ENCODE measurements at places on chromosomes 11 and 22. TPM values are rescaled to one million over a fixed set of nuclear protein-coding genes. Genes with fewer than 3 reads are reported as not detected.

- DNase-seq = no peak
These were observed 6.6 kb downstream of the CTSD start for GRCh38 chr11:1756791-1757771.

GRCh38 chr11:6096417-6096816 lies 11.1 kb upstream of the OR56B4 start:
- DNase-seq = no peak

GRCh38 chr11:8294251-8294935 lies 30.7 kb upstream of the LMO1 start:
- no peak for DNase-seq

DNA sequence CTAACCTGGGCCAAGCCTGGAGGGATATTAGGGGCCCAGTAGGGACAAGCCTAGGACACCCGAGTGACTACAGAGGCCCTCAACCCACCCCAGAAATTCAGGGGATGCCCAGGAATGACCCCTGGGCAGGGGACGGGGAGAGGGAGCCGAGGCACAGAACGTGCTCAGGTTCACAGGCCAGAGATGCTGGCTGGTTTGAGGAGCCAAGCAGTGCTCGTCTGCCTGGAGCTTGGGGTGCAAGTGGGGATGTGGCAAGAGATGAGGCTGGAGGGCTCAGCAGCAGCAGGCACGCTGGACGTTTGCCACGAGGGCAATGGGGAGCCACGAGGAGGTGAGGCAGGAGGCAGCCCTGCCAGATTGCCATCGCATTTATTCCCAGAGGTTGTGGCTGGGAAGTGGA lies 34.0 kb upstream of the EMID1 start:
- DNase-seq = no peak

The PLAAT3 gene
- total RNA-seq = 21.1 TPM

DNA sequence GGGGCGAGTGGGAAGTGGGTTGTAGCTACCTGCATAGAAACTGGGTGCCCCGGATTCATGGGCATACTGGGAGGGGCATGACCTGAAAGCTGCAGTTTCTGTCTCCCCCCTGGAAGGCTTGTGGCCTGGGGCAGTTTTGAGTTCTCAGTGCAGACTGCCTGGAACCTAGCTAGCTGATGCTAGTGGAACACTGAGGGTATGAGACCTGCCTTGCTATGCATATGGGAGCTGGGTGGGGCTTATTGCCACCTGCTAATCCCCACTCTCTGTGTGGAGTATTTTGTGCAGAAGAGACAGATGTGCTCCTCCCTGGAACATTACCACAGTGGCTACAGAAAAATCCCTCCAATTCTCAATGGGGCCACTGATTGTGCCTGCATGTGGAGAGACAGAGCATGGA lies 11.7 kb upstream of the OR56B4 start:
- DNase-seq = no peak

GRCh38 chr11:117970400-117971024 lies 15.7 kb upstream of the IL10RA start:
- no peak for DNase-seq

DNA sequence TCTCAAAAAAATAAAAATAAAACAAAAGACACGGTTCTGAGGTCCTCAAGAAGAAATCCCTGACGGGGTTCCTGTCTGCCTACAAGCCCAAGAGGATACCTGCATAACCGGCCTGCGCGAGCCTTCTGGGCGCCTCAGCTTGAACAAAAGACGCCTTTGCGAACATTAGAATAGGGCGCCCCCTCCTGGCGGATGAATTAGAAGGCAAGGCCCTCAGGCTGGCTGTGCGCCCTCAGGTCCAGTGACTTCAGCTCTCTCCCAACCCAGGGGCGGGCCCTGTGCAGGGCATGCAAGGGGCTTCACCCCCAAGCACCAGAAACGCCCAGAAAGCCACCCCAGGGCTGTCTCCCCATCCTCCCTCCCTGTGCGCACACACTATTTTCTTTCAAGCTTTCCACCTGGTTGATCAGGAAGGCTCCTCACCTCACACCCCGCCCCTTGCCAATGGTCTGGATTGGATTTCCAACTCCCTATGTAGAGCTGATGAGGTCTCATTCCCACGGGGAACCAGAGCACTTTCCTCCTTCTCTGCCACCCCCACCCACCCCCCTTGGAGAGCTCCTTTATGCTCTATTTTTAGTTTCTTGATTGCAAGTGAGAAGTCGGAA lies 273.3 kb downstream of the BUD13 start:
- DNase-seq = no peak

The BSX gene
- total RNA-seq = not detected

GRCh38 chr22:29374401-29374800 lies 14.0 kb downstream of the AP1B1 start:
- DNase-seq = no peak

The TRPM5 gene
- not detected for total RNA-seq

The CLTCL1 gene
- total RNA-seq = 26.0 TPM

The MMP12 gene
- not detected for total RNA-seq

- DNase-seq = no peak
These were observed 535 bp downstream of the AQP11 start for GRCh38 chr11:77590194-77590782.

DNA sequence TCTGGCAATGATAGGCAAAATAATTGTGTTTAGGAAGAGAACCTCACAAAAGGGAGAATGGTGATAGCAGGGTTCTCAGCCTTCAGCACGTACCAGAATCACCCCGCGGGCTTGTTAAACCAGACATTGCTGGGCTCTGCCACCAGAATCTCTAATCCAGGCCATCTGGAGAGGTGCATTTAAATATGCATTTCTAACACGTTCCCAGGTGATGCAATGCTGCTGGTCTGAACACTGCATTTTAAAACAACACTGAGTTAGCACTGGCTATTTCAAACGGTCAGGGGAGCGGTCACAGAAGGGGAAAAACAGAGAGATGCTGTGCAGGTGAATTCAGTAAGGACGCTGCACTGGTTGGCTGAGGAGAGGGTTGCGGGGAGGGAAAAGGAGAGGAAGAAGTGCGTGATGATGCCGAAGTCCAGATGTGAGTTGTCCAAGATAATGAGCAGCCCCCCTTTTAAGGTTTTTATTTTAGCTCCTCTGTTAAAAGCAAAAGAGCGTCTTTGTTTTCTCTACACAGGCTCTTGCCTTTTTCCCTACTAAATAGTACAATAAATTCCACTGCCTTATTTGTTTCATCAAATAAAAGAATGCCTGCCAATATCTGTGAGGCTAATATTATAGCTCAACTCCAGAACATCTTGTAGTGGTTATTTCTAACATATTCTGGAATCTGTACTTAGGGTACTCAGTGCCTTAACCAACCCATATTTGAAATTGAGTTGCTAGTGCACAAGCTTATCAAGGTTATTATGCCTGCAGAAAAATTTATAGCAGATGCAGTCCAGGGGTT lies 109.6 kb upstream of the POU2AF2 start:
- no peak for DNase-seq

DNA sequence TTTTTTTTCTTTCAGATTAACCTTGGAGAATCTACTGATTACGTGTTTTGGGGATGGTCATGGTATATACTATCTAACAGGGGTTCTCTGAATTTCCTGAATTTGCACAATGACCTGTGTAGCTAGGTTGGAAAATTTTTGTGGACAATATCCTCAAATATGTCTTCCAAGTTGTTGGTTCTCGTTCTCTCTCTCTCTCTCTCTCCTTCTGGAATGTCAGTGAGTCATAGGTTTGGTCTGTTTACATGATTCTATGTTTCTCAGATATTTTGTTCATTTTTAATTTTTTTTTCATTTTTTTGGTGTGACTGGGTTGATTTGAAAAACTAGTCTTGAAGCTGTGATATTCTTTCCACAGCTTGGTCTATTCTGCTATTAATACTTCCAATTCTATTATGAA lies 604.0 kb upstream of the ANO3 start:
- no peak for DNase-seq

The C22orf23 gene
- not detected for total RNA-seq

DNA sequence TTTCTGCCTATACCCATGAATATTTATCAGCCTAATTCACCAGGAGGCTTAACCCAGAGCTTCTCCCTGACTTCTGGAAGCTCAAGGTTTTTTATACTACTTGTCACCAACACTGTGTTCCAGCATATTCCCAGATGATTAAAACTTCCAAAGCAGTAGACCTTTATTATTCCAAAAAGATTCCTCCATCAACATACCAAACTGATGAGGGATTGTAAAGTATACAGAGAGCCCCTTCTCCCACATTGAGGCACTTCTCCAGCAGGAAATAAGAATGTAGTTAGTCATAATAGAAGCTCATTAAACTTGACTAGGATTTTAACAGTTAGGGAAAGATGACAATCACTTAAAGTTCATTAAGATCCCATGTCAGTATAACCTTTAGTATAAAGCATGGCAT lies 51.4 kb upstream of the CEP126 start:
- no peak for DNase-seq

The TSKU gene
- total RNA-seq = 121 TPM

- no peak for DNase-seq
These were observed 82.1 kb downstream of the CECR2 start for GRCh38 chr22:17451316-17451715.

GRCh38 chr22:31262312-31263133 lies 29.8 kb downstream of the PIK3IP1 start:
- no peak for DNase-seq

The OR8B8 gene
- total RNA-seq = not detected

The PAMR1 gene
- total RNA-seq = 4.6 TPM

DNA sequence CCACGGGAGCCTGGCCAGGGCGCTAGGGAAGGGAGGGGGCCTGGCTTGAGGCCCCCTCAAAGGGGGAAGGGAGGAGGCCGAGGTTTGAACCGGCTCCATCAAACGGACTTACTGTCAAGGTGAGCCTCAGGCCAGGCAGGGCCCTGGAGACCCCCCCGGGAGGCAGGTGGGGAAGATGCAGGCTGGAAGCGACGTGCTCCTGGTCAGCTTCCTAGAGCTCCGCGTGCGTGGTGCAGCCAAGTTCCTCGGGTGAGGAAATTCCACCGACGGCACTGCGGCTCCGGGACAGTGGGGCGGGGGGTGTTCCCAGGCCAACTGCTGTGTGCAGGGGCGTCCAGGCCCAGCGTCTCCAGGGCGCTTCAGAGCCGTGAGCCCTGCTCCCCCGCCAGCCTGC lies 7.2 kb upstream of the TRABD start:
- DNase-seq = no peak

Data from ascending aorta (tissue), 2 donors.